GM06990 (cell line): ENCODE measurements at places on chromosomes 7 and 10.

DNA sequence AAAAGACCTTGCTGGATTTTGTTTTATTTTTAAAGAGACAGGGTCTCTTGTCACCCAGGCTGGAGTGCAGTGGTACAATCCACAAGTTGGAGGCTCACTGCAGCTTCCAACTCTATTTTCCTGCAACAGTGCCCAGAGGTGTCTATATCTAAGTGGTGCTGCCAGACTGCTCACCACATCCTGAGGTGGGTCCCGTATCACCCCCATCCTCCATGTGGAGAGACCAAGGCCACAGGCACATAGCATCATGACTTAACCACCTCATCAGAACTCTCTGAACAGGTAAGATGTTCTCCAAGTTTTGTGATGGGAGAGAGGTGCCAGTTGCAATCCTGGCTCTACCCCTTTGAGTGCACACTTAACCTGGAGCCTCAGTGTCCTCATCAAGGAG lies 98.2 kb downstream of the RNF216 start:
- no peak for DNase-seq

GRCh38 chr7:89401099-89401498 lies 605.6 kb upstream of the TEX47 start:
- no peak for DNase-seq

GRCh38 chr7:7424151-7424873 lies 111.4 kb downstream of the COL28A1 start:
- DNase-seq, result peak; percentile 10

- no peak for DNase-seq
These were observed 20.8 kb downstream of the GHRHR start for GRCh38 chr7:30984359-30985107.

- no peak for DNase-seq
These were observed 284.3 kb upstream of the KAT6B start for GRCh38 chr10:74542077-74542476.

DNA sequence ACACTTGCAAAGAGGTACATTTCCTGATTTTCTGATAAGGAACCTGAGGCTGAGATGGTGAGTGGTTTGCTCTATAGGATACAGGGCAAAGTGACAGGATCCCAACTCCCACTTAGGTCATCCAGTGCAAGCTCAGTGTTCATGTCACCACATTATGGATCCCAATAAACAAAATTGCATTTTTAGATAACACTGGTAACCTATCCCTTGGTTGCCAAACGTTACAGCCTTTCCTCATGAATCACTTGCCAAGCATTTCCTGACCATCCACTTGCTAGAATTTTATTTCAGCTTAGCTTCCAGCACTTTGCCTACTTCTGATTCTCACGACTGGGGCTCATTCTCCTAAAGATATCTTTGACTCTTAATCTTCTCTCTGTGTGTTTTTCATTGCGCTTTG lies 131.4 kb upstream of the ODAD2 start:
- DNase-seq, result no peak

DNA sequence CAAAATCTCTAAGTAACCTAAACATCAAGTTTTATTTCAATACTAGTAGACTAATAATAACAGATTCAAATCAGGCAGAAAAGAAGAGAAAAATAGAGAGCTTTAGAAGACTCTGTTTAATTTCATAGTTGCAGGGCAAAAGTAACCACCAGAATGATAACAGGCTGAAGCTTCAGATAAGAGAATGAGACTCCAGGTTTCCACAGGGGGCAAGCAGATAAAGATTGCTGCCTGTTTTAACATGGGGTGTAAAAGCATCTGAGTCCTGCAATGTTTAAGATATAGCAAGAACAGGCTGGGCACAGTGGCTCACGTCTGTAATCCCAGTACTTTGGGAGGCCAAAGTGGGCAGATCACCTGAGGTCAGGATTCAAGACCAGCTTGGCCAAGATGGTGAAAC lies 11.0 kb downstream of the CROT start:
- DNase-seq, result no peak

DNA sequence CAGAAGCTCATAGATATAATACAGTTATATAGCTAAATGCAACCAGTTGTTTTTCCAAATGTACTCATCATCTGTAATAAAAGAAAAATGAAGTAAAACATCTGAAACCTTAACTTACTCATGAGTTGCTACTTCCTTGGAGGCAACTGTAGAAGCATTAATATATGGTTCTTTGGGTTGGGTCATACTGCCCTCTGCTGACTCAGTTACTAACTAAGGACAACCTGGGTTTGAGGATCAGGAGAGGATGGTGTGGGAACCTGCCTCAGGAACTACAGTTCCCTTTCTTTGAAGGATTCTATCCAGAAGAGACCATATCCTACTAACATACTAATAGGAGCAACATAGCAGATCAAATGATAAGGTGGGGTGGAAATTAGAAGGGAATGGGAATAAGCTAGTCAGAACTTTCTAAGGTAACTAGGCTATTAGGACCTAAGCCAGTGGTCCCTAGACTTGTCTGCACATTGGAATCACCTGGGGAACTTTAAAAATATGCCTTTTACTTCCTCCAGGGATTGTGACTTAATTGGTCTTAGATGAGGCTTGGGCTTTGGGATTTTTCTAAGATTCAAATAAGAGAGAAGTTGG lies 20.7 kb downstream of the COX15 start:
- DNase-seq, result no peak

GRCh38 chr7:54877683-54878082 lies 118.7 kb upstream of the SEC61G start:
- DNase-seq, result no peak

GRCh38 chr7:45689797-45690761 lies 115.9 kb downstream of the ADCY1 start:
- no peak for DNase-seq

GRCh38 chr10:119477444-119477843 lies 65.1 kb downstream of the RGS10 start:
- peak; percentile 55 for DNase-seq
